ENCODE measurements at places on chromosomes 6 and 20.

- DNase-seq: no peak
Measured at GRCh38 chr6:141169419-141169818, 963.3 kb upstream of the GJE1 start.

GRCh38 chr6:48714699-48715098 lies 603.7 kb upstream of the PTCHD4 start:
- DNase-seq: no peak

GRCh38 chr20:45044601-45045000 lies 56.3 kb downstream of the KCNS1 start:
- DNase-seq: no peak

DNA sequence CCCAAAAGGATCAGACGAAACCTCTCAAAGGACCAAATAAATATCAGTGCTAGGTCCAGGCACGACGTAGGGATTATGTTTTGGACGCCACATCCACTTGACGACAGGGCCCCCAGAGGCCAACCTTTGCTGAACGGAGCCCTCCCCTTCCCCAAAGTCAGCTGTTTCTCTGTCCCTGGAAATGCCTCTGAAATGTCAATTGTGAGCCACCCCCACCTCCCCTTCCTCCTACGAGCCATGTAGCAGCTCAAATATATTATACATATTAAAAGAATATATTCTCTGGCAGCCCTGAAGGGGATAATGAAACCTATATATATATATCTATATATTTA lies 39.6 kb upstream of the BLCAP start:
- DNase-seq: no peak

- no peak for DNase-seq
Measured at GRCh38 chr20:14712302-14712739, 374.9 kb upstream of the FLRT3 start.

DNA sequence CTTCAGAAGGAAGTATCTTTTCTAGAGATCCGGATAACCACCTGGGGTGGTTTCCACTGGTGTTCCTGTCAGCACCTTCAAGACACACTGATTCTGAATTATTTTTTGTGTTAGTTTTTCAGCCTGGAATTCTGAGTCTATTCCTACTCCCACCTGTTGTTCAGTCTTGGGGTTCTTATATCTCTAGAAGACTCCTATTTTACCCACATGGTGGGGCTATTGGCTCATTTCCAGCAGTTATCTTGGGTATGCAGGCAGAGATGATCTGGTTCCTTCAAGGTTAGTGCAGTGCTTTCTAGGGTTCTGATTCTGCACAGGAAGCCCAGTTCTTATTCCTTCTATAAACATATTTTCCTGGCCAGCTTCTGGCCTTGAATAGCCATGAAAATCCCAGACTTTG lies 175.6 kb upstream of the PDE7B start:
- DNase-seq: peak; percentile 37

DNA sequence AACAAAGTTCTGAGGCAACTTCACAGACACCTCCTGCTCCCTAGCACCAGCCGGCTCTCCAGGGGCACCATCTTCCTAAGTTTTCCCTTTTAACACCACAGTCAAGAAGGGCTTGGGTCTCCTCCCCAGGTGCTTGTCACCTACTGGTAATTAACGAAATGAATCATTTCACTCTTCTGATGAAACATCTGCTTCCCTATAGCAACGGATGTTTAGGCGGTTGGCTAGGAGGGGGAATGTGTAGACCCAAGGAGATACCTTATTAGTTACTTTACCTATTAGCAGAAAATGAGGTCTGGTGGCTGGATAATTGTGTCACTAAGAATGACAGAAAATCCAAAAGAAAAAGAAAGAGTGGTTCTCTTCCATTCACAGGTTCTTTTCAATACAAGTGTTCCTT lies 46.3 kb upstream of the FABP7 start:
- peak; percentile 44 for DNase-seq

DNA sequence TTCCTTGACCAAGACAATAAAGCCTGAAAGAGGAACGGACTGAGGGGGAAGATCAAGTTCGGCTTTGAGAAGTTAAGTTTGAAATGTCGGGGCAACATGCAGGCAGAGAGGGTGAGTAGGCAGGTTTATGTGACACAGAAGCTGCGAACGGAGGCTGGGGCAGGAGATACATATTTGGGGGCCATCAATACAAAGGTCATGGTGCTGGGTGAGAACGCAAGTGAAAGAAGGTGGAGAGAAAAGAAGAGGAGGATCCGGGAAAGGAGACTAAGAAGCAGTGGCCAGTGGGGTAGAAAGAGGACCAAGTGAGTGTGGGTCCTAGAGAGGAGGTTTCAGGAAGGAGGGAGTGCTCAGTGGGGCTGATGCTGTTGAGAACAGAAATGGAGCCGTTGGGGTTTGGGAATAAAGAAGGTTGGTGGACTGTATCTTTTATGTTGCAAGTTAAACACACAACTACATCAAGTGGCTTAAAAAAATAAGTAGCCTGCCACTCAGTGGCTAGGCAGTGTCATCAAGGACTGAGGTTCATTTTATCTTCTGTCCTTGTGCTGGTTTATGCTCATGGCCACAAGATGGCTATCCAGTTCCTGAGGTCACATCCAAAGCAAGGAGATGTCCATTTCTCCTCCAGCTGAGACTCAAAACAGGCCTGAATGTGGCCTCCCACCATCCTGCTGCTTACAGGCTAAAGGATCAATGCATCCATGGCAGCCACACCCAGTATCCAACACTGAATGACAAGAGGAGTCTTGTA lies 1.7 kb upstream of the BLCAP start:
- no peak for DNase-seq

DNA sequence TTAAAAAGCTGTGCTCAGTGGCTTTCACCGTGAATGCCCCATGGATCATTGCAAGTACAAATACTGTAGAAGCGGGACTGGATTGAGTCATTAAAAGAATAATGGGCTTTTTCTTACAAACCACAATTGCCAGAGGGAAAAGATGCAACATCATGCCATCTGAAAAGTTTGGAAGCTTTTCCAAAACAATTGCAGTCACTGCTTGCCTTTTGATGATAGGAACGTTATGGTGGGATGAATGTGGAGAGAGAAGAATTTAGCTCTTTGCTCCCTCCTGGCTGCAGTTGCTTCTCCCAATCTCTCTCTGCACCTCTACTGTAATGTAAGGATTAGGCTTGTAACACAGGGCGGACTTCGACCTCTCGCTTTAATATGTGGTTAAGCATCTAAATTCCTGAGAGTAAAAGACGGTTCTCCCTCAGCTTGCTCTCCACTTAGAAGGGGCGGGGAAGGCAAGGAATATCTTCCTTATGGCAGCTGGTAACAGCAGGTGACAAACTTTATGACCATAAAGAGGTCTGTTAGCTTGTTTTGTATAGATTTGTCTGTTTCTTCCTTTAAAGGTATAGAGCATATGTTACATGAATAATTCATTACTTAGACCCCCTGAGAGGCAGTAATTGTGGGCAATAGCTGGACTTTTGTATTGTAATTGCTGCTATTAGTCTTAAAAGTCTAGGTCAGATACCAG lies 376.1 kb downstream of the UTRN start:
- peak; percentile 87 for DNase-seq

DNA sequence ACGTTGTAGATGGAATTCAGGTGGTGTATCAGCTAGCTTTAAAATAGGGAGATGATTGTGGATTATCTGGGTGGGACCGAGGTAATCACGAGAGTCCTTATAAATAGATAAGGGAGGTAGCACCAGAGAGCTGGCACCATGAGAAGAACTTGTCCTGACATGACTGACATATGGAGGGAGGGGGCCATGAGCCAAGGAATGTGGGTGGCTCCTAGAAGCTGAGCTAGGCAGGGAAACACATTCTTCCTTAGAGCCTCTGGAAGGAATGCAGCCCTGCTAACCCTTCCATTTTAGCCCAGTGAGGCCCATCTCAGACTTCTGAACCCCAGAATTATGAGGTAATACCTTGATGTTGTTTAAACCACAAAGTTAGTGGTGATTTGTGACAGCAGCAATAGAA lies 321.1 kb upstream of the SULF2 start:
- no peak for DNase-seq

DNA sequence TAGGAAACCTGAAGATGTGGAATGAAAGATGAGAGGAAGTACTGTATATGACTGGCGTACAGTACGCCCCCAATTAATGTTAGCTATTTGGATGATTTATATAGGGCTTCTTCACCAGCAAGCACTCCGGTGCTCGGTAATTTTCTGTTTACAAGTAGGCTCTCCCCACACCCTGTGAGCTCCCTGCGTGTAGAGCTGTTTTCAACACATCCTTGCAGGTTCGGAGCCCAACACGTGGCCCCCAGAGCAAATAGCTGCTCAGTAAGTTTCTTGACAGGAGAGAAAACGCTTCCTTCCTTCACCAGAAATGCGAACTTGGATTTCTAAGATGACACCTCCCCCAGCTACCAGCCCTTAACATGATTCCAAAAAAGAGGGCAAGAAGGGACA lies 1.2 kb upstream of the RAB22A start:
- DNase-seq: no peak

GRCh38 chr20:36339646-36340592 lies 33.8 kb downstream of the DLGAP4 start:
- no peak for DNase-seq

DNA sequence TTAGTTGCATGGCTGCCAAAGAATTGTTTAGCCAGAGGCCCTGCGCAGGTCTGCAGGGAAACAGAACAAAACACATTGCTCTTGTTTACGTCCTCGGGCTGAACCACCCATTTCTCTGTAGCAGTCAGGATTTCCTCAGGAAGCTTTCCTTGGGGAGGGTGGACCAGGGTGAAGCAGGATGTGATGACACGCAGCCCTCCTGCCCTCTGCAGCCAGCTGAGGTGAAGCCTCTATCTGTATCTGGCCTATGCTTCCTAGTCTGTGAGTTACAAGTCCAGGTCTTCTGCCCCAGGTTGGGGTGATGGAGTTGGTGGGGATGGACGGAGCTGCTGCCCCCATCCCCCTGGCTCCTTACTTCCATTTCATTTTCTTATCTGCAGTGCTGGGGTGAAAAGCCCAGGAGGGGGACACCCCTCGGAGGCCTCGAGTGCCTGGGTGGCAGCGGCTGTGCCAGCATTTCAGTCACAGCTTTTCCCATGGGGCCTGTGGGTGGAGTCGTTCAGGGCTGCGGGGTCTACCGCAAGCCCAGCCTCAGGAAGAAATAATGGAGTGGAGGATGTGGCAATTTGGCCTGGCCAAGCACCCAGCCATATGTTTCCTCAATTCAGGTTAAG lies 24.9 kb downstream of the SASH1 start:
- DNase-seq: no peak

DNA sequence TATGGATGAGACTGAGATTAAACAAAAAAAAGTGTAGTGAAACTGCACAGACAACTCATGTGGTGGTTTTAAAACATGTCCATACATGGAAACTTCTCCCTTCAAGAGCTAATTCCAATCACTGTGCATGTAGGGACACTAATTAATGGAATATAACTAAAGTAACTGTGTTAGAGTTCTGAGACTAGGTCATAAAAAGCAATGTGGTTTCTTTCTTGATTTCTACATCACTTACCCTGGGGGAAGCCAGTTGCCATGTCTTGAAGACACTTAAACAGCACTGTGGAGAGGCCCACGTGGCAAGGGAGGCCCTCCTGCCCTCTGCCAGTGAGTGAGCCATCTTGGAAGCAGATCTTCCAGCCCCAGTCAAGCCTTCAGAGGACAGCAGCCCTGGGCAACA lies 118.2 kb upstream of the DST start:
- no peak for DNase-seq

DNA sequence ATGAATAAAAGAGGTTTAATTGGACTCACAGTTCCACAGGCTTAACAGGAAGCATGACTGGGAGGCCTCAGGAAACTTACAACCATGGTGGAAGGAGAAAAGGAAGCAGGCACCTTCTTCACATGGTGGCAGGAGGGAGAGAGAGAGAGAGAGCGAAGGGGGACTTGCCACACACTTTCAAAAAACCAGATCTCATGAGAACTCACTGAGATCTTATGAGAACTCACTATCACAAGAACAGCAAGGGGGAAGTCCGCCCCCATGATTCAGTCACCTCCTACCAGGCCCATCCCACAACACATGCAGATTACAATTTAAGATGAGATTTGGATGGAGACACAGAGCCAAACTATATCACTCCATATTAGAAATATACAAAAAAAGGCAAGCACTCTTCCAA lies 6.1 kb upstream of the SIRPD start:
- no peak for DNase-seq

- no peak for DNase-seq
Measured at GRCh38 chr6:31495580-31495979, 2.4 kb upstream of the MICB start.

GRCh38 chr6:159836718-159837490 lies 36.8 kb downstream of the PNLDC1 start:
- DNase-seq: no peak

DNA sequence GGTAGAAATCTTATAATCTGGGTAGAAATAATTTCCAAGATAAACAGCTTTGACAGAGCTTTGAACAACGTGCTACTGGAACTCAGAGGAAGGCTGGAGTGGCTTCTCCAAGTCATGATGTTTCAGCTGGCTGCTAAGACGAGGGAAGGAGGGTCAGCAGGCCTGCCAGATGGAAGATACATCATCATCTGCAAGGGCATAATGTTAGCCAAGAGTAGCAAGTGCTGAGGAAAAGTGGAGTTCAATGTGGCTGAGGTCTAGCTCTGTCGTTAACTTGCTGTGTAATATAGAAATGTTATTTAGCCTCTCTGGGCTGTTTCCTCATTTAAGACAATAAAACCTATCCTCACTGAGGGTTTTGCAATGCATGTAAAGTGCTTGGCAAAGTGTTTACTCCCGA lies 35.1 kb downstream of the RGS17 start:
- no peak for DNase-seq

DNA sequence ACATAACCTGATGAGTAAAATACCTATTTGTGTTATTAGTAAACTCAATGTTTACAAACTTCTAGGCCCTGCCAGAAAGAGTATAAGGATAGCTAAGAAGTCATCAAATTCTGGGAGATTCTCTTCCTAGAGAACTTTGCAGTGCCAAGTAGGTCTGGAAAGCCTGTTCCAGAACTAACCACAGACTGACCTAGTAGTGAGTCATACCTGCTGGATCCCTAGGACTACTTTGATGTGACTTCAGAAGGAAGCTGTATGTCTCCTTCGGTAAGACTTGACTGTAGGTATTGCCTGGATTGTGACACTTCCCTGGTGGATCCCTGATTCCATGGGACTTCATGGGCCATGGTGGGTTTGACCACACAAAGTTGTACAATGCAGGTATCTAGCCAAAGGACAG lies 131.7 kb downstream of the DNAH8 start:
- DNase-seq: no peak

DNA sequence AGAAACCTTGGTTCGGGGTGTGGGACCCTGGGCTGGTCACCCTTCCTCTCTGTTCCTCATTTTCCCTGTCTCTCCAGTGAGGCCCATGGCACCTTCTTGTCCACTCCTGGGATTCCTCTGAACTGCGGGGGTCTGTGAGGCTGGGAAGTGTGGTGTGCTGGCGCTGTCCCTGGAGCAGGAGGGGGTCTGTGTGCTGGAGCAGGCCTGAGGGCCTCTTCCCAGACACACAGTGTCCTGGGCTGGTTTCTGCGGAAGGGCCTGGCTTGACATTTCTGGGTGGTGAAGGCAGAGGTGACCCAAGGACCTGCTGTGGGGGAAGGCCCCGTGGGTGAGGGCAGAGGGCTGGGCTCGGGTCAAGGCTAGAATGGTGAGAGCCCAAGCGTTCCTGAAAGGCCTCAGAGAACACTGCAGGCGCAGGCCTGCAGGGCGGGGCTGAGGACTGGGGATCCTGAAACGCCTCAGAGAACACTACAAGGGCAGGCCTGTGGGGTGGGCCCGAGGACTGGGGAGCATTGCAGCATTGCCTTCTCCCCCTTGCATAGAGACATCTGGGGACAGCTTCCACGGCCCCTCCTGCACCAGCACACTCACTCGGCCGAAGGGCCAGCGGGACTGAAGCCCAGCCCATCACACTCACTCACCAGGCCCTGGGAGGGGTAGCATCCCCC lies 10.6 kb upstream of the BAK1 start:
- no peak for DNase-seq

GRCh38 chr6:68701159-68701558 lies 66.1 kb downstream of the ADGRB3 start:
- DNase-seq: no peak
